Astrocyte of the cerebellum (primary cell): ENCODE measurements at places on chromosomes 4 and X.

DNA sequence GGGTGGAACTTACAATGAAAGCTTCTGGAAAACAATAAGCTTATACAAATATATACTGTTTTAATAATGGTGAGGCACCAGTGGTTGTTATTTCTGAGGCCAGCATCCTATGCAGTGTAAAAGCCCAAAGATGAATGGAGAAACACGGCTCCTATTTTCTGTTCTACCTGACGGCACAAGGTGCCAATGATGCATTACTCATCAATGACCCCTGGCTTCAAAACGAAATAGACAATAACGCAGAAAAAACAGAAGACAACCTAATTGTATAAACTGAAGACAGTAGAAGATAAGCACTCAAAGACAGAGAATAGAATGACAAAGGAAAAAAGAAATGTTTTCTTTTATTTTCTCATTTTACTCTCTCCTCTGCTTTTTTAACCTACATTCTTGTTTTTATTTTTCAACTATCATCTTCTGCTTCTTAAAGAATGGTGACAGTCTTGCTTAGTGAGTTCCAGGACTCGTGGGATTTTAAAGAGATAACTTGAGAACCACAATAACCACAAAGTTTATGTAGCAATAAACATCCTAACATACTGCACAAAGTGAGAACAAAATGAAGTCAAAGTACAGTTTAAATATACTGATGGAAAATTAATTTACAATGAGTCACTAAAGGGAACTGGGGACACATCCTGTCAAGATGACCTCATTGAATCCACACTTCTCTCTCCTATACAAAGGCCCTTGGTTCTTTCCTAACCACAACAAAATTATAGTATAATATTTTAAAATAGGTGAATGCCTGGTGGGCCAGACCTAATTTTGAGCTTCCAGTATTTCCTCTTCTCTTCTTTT lies 169.8 kb downstream of the BTC start:
- peak; percentile 82 for DNase-seq

DNA sequence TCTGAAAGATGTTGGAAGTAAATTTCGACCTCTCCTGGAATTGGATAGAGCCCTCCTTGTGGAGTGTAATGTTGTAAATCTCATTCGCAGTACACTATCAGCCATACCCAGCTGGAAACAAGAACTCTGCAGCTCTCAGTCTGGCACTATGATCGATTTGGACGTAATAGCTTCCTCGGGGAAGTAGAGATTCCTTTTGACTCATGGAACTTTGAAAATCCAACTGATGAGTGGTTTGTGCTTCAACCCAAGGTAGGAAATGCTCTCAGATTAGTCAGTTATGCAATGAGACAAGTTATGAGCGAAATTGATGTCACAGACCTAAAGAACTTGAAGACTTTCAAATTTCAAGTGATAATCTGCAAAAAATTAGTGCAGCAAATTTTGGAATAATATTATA lies 103.9 kb downstream of the SYTL5 start:
- DNase-seq, result no peak

DNA sequence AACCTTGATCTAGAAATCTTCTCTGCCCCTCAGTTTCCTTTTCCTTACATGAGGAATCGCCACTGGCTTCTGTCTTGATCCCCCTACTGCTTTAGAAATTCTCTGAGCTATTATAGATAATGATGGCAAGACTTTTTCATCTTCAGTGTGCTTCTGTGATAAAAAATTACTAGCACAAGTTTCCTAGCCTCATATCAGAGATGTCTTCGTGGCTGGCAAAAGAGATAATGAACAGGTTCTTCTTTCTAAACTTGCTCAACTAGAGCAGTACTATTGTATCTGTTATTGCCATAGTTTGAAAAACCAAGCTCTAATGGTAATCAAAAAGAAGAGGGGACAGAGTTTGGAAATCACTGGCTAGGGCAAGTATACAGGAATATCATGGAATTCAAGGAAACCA lies 4.1 kb upstream of the PDGFC start:
- DNase-seq, result no peak

DNA sequence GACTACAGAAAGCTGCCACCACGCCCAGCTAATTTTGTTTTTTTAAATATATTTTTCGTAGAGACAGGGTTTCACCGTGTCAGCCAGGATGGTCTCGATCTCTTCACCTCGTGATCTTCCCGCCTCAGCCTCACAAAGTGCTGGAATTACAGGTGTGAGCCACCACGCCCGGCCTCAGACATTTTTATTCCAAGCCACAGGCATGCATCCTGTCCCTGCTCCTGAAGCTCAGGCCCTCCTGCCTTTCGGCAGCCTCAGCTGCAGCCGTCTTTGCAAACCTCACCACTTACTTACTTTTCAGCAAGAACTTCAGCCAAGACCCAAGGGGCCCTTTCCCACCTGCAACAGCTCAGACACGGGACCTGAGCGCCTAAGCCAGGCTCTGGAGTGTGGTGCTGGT lies 26.0 kb downstream of the FAM53A start:
- DNase-seq, result no peak

DNA sequence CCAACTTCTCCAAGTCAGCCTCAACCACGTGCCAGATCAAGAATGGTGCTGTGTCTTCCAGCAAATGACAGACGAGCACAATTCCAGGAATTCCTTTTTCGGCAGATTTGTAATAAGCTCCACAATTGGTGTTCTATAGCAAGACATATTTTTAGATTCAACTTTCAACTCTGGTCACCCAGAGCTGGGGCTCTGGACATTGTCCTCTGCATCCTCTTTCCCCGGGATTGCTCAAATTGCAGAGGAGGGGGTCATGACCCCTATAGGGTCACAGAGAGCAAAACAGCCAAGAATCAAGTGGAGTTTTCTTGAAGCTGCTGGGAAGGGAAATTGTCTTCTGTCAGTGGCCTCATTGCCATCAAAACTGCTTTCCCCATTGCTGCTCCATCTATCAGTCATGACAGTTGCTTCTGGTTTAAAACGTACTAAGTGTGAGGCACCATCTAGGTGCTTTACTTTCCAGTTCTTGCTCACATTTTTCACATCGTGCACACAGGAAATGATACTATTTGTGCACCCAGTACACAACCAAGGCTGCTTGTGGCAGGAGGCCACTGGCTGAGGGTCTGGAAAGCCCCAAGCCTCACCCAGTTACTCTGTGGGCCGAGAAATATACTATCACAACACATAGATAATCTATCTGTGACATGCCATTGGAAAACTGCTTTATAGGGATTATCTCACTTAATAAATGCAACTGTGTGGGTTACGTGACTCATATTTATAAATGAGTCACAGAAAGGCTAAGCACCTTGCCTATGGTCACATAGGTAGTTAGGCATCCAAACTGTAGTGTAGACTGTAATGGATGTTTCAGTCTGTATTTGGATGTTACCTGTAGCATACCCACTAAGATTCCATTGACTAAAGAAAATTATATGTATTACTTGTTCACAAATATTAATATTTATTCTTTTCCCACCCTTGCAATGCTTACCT lies 91.7 kb upstream of the PHOX2B start:
- DNase-seq, result no peak

DNA sequence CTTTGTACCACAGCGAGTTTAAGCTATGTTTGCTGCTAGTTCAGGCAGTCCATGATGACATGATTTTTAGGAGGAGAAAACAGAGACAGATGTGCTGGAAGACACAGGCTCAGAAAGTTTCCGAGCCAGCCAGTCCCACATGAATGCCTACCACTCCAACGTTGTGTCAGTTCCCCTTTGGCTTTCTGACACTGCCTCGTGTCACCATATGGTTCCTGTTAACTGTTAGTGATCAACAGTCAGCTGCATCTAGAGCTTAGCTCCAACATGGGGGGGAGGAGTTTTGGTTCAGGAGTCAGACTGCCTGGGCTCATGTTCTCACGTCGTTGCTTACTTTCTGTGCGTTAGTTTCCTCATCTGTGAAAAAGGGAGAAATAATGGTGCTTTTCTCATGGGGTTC lies 343.7 kb downstream of the MID1IP1 start:
- no peak for DNase-seq

GRCh38 chr4:164027805-164028204 lies 533.3 kb downstream of the TMA16 start:
- DNase-seq, result no peak

GRCh38 chr4:127870688-127871087 lies 10.0 kb upstream of the PLK4 start:
- peak; percentile 73 for DNase-seq

- DNase-seq, result no peak
Observed at GRCh38 chr4:26462874-26463273, 27.4 kb downstream of the CCKAR start.

- no peak for DNase-seq
Observed at GRCh38 chr4:112978691-112979472, 70.6 kb upstream of the ANK2 start.

GRCh38 chr4:146311238-146311970 lies 97.1 kb downstream of the REELD1 start:
- DNase-seq, result no peak

DNA sequence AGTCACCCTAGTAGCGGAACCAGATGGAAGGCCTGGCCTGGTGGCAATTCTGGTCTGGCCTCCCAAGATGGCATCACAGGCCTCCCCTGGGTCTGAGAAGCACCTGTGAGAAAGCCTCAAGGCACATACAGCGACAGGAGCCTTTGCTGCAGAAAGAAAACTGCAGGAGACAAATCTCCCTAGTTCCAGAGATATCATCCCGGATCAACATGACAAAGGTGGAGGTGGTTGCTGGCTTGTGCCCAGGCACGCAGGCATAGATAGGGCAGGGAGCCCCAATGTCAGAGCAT lies 93.6 kb downstream of the BCOR start:
- DNase-seq, result no peak

DNA sequence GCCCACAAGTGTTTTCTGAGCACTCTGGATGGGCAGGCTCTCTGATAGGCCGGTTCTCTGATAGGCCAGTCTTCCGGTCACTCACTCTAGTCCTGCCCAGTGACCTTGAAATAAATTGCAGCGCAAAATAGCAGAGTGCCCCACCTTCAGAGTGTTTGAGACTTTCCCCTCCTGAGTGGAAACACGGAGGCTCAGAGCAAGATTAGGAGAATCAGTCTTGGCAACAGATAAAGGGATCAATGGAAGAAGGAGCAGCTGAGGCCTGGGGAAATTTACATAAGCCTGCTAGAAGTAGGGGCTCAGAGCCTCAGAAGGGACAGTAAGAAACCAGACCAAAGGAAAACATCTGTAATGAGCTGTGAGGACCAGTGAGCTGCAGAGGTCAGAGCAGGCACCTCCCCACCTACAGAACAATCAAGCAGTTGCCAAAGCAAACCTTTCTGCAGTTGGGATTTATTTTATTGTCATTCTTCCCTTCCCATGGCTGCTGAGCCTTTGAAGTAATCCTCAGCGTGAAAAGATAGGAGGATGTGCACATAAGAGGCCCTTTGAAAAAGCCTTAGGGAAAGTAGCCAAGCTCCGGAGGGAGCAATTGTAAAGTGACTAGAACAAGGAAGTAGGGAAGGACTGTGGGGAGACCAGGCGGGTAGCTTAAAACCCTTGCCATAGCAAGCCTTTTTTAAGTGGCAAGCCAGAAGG lies 89.1 kb upstream of the TSPAN5 start:
- DNase-seq, result no peak

- no peak for DNase-seq
Observed at GRCh38 chr4:177671387-177671786, 229.2 kb upstream of the AGA start.

GRCh38 chr4:26619784-26620183 lies 35.9 kb downstream of the TBC1D19 start:
- DNase-seq, result no peak

DNA sequence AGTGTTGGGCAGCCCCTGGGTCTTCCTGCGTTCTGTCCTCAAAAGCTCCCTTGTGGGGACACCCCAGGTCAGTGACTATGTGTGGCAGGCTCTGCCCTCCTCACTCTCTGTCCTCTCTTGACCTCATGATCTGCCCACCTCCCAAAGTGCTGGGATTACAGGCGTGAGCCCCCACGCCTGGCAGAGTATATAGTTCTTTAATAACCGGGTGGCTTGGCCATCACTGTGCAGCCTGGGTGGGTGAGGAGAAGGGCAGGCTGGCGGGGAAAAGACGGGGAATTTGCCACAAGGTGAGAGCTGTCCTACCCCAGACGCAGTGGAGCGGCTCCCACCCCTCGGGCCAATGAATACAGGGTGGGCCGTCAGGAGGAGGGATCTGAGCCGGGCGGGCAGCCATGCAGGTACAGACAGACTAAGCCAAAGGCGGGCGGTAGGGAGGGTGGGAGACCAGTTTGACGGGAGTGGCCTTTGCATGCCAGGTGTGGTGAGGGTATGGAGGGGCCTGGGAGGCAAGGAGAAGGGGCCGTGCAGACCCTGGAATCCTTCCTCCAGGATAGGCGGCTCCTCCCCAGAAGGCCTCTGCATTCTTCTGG lies 2.5 kb downstream of the SH3BP2 start:
- DNase-seq, result no peak

DNA sequence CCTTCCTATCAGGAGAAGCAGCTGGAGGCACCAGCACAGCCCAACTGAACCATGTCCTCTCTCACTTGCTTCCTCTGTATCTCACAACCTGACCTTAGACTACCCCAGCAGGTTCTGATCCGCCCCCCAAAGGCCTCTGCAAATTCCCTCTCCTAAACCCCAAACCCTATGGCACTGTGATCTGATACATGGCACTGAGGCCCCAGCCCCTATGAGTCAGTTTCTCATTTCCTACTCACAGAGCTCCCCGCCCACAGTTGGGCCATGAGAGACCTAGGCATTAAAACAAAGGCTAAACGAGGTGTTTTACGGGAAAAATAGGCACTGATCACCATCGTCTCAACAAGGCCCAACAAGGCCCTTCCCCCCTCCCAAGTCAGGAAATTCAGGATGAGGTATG lies 19.1 kb downstream of the SASH3 start:
- no peak for DNase-seq

- DNase-seq, result no peak
Observed at GRCh38 chrX:33175201-33175600, 36.1 kb downstream of the DMD start.

- no peak for DNase-seq
Observed at GRCh38 chr4:9898596-9899305, 117.3 kb downstream of the DRD5 start.

DNA sequence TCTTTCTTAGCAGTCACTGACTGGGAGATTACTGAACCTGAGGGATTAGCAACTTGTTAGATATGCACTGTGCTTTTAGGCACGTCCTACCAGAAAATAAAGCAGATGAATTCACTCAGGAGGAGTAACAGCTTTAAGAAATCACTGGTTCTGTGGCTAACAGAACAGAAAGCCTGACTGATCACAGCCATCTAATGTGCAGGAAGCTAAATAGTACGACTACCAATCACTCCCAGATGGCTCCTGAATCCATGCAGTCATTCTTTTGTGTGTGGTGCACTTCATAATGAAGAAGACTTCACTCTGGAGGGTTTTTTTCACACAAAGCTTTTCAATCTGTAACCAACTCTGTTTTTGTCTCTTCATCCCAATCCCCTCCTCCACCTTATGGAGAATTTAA lies 305.3 kb upstream of the INTU start:
- no peak for DNase-seq
